Renal pelvis (tissue), 12 donors: ENCODE measurements at places on chromosomes 1 and 21. TPM values are rescaled to one million over a fixed set of nuclear protein-coding genes. Genes with fewer than 3 reads are reported as not detected.

KCTD3 gene
- polyA plus RNA-seq = 59.1 TPM

KIRREL1 gene
- polyA plus RNA-seq = 203 TPM

PRKCZ gene
- 37.7 TPM for polyA plus RNA-seq

USP16 gene
- polyA plus RNA-seq = 45.9 TPM

CLCA1 gene
- polyA plus RNA-seq = not detected

LCE6A gene
- polyA plus RNA-seq = not detected

OLFML2B gene
- 10.2 TPM for polyA plus RNA-seq

DPYD gene
- 9.8 TPM for polyA plus RNA-seq

GRCh38 chr1:159289060-159289459, 13.1 kb upstream of the FCER1A start:
- no peak for DNase-seq

GRCh38 chr1:23084880-23085279, 65.6 kb downstream of the KDM1A start:
- no peak for DNase-seq

GRCh38 chr1:158038793-158039192, 45.3 kb downstream of the KIRREL1 start:
- no peak for DNase-seq

DNA sequence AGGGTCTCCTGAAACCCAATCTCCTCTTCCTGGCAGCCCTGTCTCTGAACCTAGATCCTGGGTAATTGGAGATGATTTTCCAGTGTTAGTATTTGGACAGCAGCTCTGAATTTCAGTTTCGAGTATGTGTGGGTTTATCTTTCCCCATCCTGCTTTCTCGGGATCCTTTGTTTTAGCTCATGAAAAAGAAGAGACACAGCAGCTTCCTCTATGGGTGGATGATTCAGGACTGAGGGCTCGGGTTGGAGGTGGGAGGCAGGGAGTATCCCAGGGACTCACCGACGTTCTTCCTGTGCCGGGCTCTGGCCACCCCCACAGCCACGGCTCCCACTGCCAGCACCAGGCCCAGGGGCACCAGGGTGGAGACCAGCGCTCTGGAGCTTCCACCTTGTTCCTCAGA, 10.4 kb upstream of the FCMR start:
- no peak for DNase-seq

DNA sequence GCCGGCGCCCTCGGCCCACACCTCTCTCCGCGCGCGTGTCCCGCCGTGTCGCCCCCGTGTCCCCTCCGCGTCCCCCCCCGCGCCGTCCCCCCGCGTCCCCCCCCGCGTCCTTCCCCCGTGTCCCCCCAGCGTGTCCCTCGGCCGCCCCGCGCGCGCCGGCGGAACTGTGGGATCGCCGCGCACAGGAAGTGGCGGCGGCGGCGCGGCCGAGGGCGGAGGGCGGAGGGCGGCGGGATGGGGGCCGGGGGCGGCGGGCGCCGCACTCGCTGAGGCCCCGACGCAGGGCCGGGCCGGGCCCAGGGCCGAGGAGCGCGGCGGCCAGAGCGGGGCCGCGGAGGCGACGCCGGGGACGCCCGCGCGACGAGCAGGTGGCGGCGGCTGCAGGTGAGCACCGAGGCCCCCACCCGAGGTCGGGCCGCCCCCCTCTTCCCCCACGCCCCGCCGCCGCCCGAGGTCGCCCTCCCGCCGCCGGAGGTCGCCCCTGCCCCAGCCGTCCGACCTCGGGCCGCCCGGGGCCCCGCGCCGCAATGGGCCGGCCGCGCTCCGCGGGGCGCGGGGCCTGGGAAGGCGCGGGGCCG, at the start of gene AGPAT3:
TSS of gene AGPAT3 (plus strand) at position 262 of the 578 bp plus-strand sequence. CDS start 94,459 bp downstream, outside the sequence.
- DNase-seq = no peak

GRCh38 chr1:207831517-207832327, 79.2 kb downstream of the CD34 start:
- DNase-seq = no peak

- DNase-seq = no peak
Observed at GRCh38 chr1:79667848-79668696, 661.5 kb upstream of the ADGRL4 start.

DNA sequence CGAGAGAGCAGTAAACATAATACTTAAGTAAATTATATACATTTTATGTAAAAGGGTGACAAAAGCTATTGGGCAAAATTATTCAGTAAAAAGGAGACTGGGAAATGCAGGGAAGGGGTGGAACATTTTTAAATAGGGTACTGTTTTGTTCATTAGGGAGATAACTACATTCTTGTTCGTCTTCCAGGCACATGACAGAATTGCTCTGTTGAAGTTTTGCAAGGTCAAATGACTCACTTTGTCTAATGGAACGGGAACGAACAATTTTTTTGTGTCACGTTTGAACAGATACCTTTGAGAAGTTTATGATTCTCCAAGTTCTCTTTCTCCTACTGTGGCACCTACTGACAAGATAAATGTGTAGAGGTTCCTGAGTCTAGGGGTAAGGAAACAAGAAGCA, 382.3 kb upstream of the ZRANB2 start:
- no peak for DNase-seq

GRCh38 chr1:150567717-150568593, 11.5 kb downstream of the MCL1 start:
- peak; percentile 93 for DNase-seq

DNA sequence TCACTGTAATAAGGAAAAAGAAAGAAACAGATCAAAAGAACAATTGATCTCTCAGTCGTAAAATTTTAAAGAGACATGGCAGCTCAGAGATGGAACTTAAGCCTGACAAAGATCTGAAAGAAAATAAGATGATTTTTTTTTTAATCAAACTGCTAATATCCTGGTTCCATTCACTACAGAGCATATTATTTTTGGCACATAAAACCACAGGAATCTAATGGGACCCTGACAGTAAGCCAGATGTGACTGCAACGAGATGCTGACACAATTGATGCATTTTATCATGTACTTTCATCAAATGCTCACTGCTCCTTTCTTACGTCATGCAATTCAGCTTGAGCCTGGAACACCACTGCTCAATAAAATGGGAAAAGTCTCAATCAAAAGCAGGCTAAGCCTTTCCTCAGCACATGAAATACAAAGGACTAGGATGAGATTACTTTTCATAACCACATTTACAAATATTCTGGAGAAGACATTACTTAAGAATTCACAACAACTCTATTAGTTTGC, 16.6 kb downstream of the GPATCH2 start:
- no peak for DNase-seq

DNA sequence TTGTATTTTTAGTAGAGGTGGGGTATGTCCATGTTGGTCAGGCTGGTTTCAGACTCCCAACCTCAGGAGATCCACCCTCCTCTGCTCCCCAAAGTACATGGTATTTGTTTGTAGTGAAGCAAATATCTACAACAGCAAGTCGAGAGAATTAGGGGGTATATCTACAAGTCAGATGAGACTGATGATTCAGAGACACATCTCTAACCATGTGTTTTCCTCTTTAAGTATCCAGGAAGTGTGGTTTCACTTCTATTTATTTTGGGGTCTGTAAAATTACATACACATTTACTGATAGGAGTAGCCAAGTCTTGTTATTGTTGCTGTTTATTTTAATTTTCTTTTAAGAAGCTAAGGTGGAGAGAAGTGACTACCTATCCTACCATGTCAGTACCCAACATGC, 44.9 kb downstream of the SGIP1 start:
- DNase-seq = no peak

- no peak for DNase-seq
Observed at GRCh38 chr1:225532240-225532944, 104.6 kb upstream of the LBR start.

DNA sequence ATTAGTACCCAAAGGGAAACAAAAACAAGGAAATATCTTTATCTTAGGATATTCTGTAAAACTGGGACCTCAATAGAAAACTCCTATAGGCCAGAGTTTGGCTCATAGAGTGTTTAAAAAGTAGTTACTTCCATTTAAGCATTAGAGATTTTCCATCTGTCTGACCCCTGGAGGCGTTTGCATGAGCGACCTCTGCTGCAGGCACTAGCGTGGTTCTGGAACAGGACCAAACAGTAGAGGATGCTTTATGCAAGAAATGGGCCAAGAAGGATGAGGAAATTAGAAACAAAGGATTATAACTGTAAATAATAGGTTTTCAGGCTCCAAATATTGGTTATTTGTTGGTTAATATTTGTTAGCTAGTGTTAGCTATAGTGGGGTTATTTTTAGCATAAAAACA, 5.7 kb downstream of the ZBTB40 start:
- peak; percentile 65 for DNase-seq

DNA sequence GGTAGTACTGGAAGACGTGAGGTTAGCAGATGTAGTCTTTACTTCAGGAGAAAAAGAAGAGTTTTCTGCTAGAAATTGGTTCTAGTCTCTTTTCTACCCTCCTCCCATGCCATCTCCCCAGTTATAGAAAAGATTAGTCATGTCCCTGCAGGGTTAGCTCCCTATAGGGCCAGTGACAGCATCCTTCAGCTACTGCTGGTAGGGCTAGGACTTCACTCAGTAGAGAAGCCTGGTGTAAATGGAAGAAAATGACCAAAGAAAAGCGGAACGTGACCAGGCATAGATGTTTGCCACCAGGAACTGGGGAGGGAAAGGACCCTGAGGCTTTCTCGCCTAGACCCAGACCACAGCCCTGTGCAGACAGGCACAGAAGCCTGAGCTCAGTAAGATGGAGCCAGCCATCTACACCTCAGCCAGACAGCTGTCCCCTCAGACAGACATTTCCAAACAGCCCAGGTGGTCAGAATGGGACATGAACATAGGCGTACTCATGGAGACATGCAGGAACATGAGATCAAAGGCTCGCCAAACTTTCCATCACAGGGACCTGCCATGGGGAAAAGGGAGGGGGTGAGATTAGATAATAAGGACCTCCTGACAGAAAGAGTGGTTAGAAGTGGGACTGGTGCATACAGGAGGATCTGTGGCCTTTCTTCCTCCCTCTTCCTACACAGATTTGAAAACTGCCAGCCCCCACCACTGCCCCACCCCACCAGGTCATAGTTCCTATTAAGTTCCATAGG, 23.5 kb upstream of the SLAMF9 start:
- no peak for DNase-seq

DNA sequence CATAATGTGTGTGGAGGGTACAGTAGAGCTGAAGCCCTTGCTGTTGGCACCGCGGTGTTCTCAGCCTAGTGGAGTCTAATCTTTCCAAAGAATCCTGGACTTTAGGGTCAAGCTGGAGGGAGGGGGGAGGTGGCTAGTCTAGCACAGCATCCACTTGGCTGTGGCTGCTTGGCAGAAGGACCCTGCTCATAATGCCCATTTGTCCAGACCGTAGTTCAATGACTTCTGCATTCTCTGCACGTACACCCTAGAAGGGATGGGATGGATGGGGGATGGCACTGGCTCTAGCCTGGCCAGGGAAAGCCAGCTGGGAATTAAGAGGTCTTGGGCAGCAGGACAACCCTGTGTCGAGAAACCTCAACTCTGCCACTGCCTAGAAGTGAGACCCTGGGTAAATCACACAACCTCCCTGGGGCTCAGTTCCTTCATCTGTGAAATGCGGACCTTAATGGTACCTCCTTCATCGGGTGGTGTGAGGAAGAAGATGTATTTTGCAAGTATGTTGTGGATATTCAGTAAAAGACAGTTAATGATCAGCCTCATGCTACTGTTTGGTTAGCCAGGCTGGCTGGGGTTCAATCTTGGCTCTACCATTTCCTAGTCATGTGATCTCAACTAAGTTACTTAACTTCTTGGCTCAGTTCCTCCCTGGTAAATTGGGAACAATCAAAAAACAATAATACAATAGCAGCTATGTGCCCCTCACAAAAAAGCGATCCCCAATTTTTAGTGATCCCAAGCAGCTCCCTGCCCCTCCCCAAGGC, 27.2 kb upstream of the CLIC4 start:
- DNase-seq = no peak

DNA sequence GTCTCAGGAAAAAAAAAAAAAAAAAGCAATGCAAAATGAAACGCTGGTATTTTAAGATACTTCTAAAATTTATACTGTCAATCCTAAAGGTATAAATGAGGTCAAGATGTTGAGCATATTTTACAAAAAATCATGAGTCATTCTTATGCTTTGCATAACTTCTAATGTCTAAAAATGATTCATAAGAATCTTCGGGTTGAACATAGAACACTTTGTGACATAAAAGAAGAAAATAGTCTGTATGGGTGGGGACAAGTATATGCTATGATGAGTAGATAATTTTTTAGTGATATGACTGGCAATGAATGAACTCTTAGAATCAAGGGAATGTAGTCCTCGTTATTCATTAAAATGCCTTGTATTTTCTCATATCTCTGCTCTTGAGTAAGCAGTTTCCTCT, 416.9 kb upstream of the USP24 start:
- no peak for DNase-seq

GRCh38 chr1:116521186-116521585, 49.6 kb downstream of the CD58 start:
- no peak for DNase-seq

GRCh38 chr1:224338150-224338838, 8.3 kb upstream of the NVL start:
- no peak for DNase-seq

- DNase-seq = no peak
Observed at GRCh38 chr1:44260792-44261170, 47.5 kb downstream of the DMAP1 start.

DNA sequence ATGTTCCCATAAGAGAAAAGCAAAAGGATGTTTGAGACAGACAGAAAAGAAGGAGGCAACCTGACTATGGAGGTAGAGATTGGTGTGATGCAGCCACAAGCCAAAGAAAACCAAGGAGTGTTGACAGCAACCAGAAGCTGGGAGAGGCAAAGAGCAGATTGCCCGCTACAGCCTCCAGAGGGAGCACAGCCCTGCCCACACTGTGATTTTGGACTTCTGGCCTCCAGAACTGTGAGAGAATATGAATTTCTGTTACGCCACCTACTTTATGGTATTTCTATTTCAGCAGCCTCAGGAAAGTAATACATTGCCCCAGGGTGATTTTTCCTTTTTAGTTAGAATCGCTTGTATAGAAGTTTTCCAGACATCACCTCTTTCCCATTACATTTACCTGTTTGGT, 28.4 kb downstream of the SLAMF6 start:
- no peak for DNase-seq

DNA sequence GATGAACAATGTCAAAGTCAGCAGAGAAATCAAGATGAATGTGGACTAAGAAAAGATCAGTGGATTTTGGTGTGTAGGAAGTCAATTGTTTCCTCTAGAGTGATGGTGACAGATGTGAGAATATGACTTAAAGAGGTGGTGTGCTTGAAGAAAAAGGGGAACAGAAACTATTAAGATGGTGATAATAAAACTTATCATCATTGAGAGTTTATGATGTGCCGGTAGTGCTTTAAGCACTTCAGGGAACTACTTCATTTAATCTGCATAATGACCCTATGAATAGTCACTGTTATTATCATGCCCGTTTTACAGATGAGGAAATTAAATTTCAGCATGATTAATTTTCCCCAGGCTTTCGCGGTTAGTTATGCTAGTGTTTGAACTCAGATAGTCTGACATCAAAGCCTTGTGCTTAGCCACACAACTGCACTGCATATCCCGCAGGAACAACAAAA, 246.9 kb upstream of the LRRC7 start:
- no peak for DNase-seq

DNA sequence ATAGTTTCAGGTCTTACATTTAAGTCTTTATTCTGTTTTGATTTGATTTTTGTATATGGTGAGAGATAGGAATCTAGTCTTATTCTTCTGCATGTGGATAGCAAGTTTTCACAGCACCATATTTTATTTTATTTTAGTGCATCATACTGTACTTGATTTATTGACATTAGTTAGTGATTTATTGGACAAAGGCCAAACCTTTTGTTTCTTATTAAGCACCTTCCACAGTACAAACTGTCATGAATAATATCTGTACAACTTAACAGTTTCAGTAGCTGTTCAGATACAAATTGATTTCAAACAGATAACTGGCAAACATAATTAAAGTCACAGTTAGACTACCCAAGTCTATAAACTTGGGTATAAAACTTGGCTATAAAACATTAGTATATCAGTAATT, 15.8 kb downstream of the CD1D start:
- no peak for DNase-seq
